ENCODE measurements at places on chromosomes 6 and 20.

DNA sequence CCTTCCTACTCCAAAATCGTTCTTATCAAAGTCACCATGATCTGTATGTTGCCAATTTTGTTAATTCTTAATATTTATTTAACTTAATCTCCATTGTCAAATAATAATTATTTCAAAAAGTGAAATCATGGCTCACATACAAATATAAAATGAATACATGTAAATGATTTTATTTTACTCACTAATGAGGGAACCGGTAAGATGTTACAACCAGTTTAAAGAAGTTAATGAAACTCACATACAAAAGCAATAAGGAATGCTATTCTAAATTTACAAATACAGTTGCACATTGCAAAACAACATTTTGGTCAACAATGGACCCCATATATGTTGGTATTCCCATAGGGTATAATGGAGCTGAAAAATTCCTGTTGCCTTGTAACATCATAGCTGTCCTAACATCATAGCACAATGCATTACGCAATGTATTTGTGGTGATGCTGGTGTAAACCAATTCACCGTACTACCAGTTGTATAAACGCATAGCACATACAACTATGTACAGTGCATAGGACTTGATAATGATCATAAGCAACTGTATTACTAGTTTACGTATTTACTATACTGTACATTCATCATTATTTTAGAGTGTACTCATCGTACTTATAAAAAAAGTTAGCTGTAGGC lies 6.5 kb upstream of the SLC22A16 start:
- no peak for DNase-seq

GRCh38 chr20:10521068-10521831 lies 86.1 kb downstream of the SLX4IP start:
- no peak for DNase-seq

- DNase-seq, result no peak
Observed at GRCh38 chr20:49452011-49452482, 30.4 kb downstream of the KCNB1 start.

DNA sequence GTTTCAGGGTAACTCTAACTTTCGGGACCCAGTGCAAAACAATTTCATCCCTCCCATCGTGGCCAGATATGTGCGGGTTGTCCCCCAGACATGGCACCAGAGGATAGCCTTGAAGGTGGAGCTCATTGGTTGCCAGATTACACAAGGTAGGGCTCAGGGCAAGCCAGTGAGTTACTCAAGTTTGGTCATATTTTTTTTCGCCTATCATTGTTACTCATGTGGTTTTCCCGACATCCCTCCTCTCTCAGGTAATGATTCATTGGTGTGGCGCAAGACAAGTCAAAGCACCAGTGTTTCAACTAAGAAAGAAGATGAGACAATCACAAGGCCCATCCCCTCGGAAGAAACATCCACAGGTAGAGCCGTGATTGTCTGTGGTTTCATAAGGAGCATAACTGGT lies 58.2 kb downstream of the DCBLD1 start:
- DNase-seq, result no peak

- DNase-seq, result no peak
Observed at GRCh38 chr20:43452404-43453126, 5.1 kb upstream of the SRSF6 start.

DNA sequence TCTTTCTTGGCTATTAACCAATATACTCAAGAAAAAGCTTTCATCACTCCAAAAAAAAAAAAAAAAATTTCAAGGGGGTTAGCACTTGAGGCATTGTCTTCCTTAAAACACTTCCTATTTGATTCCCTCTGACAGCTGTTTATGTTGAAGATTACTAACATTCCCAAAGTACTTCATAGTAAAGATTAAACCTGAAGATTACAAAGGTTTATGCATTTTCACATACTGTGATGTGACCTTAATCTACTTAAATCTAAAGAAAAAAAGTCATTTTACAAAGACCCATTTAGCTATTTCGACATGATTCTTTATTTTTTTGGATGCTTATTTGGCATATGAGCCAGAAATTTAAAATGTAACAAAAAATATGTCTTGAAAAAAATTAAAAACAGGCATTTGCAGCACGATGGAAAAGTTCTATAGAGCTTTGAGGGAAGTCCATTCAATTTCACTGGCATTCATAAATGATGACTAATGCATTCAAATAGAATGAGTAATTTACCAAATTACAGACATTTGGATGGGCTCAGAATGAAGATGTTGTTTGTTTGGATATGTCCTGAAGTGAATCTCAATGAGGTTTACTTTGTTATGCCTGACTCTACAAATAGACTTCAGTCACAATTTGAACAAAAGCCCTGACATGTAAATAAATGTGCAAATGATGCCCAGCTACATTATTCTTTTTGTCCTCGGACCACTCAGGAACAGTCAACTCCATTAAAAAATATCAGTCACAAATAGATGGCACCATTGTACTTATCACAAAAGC lies 674.6 kb upstream of the MARCKS start:
- DNase-seq, result no peak
